ENCODE measurements at places on chromosomes 6 and 20.

- peak; percentile 83 for DNase-seq
Observed at GRCh38 chr6:130681028-130681427, 146.2 kb upstream of the SMLR1 start.

DNA sequence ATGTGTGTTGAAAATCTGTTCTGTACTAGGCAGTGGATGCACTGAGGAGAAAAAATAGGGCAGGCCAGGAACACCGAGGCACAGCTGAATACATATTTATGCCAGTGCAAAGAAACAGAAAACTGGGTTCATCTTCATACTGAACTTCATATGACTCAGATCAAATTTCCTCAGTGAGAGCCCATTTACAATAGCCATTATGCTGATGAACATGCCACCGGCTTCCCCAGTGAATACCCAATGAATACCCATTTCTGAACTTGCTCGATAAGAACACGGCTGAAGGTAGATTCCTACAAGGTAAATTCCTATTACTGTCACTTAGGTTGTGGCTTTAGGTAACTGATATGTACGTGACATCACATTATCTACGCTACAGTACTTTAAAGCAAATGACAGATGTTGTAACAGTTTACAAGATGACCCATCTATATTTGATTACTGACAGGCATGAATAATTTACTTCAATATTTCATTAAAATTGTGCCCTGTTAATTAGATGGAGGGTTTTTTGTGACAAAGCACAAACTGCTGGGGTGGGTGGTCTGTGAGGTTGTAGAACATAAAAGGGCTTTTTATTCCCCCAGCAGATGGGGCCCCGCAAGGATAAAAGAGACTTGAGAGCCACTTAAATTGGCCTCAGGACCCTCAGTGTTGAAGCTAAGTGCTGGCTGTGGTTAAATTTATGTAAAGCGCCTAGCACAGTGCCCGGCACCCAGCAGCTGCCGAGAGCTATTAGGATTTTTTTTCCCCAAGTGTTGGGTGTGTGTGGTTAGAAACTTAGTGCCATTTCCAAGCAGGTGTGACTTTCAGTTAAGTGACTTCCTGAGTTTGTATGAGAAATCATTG is 264.5 kb downstream of the CD83 start:
- DNase-seq, result no peak

DNA sequence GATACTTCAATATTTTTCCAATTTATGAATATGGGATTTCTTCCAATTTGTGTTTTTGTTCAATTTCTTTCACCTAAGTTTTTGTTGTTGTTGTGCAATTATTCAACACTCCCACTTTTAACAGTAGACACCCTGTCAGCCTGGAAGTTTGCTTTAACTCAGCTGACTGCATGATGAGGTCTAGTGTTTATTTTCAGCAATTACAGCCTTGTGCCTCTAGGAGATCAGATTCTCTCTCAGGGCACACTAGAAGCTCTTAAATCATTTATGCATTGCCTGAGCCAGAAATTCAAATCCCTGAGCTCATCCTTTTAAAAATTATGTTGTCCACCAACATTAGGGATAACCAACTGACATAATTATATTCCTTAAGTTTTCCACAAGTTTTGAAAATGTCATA is 85.7 kb downstream of the MRAP2 start:
- DNase-seq, result no peak

DNA sequence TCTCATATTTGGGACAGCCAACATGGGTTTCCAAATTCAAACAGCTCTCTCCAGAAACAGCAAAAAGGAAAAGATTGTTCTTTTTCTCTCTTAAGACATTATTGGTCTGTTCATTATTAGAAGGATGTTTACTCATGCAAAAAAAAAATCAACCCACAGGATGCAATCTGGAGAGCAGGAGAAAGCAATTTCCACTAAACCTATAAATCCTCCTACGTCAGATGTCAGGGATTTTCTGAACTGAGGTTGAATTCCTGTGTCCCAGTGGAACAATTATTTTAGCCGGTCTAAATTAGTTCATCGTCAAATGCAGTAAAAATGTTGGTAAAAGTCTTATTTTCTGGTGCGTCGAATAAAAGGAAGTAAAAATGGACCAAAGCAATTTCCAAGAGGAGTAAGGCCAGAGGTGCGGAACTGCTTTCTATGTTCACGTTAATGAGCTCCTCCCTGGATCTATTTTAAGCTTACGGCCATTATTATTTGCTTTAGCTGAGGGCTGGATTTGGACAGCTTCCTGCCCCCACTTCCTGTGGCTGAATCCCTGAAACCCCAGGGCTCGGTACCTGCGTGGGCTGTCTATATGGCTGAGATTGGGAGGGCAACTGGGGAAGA is at the start of gene GABRR1:
Gene GABRR1 (minus strand): TSS at position 60 of the 612 bp plus-strand sequence. CDS start 36 bp downstream, at position 24.
- DNase-seq, result peak; percentile 17

GRCh38 chr6:131292145-131292938 is 157.1 kb downstream of the AKAP7 start:
- DNase-seq, result no peak

DNA sequence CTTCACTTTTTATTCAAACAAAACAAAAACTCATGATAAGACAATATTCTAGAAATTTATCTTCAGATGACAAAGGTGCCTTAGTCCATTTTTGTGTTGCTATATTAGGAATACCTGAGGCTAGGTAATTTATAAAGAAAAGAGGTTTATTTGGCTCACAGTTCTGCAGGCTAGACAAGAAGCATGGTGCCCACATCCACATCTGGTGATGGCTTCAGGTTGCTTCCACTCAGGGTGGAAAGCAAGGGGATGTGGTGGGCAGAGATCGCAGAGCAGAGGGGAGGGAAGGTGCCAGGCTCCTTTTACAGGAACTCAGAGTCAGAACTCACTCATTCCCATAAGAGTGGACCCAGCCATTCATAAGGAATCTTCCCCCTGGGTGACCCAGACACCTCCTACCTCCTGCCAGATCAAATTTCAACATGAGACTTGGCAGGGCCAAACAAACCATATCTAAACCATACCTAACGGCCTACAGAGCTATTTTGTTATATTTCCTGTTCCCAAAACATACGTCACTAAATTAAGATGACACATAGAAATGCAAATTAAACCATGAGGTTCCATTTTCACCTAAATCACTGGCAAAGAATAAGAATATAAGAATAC is 26.4 kb downstream of the ABHD12 start:
- DNase-seq, result no peak

DNA sequence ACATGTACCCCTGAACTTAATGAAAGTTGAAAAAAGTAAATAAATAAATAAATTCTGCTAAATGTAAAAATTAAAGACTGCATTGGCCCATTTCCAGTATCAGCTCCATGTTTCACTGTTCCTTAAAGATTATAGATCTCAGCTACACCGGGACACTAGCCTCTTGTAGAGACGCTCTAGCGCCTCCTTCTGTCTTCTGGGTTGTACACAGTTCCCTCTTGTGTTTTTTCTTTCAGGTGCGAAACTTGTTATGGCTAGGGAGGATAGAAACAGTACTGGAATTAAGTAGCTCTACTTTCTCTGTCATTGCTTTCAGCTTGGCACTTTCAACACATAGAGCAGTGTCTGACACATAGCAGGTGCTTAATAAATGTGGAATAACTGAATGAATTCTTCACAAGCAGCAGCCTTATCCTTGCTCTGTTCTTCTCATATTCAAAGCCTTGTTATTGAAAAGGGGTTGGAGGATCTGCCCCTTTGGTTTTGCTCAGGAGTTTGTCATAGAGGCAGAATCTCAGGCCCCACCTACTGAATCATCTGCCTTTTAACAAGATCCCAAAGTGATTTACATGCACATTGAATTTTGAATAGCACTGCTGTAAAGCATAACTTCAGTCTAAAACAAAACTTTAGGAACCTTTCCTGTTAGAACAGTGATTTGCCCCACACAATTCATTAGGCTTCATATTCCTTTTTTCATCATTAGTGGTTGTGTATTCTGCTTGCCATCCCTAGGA is 92.3 kb downstream of the FIG4 start:
- DNase-seq, result peak; percentile 52

Measured in GM23248 (cell line).